ENCODE measurements at places on chromosomes 5 and 9.
A peak's percentile ranks its signal among the peaks of the same experiment; 100 is the strongest.

GRCh38 chr5:53820119-53820801 lies 259.8 kb downstream of the NDUFS4 start:
- no peak for DNase-seq

GRCh38 chr5:133918316-133918715 lies 50.1 kb downstream of the C5orf15 start:
- DNase-seq = no peak

DNA sequence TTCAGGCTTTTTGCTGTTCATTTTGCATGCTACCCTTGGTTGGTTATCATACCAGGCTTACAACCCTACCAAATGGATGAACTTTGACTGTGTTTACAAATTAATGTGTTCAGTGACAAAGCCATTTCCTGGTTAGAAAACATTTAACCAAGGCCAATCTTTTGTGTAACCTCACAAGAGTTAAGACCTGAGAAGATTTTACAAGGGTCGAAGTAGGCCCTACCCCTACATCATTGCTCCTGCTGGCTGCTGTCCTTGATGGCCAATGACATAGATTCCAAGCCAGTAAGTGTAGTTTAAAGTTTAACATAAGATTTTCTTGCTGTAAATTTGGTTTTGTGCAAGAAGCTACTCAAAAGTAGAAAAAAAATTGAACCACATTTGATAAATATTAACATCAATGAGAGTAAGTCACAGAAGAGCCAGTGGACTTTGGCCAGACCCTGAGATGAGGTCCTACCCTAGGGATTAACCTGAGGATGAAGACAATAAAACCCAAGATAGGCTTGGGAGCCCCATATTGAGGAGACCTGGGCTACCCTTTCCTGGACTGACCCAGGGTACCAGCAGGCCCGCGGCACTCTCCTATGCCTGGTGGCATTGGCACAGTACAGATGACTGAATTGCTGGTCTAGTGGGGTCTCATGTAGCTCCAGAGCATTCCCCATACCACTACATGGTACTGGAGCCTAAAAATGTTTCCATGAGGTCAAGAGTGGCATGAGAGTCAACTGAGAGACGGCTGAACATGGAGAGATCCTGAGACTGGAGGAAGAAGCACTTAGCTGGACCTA lies 8.3 kb downstream of the C1QTNF3 start:
- DNase-seq = no peak

DNA sequence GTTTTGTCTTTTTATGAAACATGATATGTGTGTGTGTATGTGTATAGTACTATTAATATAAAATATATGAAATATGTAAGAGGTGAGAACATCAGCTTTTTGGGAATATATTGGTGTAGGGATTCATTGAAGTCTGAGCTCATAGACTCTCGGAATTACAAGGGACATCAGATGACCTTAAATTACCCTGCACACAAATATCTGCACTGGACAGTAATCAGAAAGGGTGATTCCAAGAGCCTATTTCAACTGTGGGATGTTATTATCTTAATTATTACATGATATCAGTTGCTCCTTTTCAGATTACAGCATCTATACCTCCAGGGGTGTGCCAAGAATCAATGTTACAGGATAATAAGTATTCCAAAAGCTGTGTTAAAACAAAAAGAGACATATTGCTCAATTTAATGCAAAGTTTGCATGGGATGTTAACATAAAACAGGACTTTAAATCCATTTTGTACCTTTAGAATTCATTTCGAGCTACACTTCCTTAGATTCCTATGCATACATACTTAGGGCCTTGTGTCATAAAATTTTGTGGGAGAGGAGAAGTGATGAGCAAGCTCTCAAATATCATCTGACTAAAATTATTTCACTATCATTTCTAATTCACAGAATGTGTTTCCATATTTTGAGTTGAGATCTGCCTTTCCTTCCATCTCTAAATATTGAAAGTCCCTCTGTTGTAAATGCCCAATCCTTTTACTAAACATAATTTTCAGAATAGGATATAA lies 365.2 kb downstream of the BRINP1 start:
- no peak for DNase-seq

GRCh38 chr5:138668451-138669380 lies 84.5 kb upstream of the CTNNA1 start:
- DNase-seq = peak; percentile 52

DNA sequence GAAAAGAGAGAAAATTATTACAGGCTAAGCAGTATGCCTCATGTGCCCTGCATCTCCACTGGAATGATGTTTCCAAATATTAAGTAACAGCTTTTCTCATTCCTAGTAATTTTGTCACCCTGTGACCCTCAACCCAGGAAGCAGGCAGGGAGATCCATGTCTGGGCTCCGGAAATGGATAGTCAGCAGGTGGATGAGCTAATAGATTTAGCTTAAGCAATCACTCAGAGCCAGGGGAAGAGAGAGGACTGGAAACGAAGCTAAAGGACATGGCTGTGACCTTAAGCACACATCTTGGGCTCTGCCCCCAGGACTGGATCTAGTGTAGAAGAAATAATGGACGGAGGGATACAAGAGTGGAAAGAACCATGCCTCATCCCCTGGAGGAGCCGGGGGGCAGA lies 89.5 kb downstream of the ARSB start:
- no peak for DNase-seq

GRCh38 chr9:126956917-126957686 lies 42.5 kb downstream of the RALGPS1 start:
- no peak for DNase-seq

GRCh38 chr9:684054-684890 lies 157.2 kb upstream of the DMRT1 start:
- no peak for DNase-seq

DNA sequence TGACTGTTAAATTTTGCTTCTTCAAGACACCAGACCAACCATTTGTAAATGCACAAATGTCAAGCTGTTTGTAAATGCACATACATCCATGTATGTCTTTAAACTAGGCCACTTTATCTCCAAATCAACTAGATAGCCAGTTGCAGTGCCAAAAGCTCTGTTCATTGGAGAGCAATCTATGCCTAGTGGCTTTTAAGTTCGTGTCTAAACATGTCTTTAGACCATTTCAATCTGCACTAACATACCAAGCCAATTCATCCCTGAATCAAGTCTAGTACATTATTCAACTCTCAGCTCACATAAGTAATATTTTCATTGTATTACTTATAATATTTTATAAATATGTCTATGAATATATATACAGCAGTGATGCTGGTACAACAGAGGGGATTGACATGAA lies 985.9 kb downstream of the CDH18 start:
- DNase-seq = no peak

DNA sequence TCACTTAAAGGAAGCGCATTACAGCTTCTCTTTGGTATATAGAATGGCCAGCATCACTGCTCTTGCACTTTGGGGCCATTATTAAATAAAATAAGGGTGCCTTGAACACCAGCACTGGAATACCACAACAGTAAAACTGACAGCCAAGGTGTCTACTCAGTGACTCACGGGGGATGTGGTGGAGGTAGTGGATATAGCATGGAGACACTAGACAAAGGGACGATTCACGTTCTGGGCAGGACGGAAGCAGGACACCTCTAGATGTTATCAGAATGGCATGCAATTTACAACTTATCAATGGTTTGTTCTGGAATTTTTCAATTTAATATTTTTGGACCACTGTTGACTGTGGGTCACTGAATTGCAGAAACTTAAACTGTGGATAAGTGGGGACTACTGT lies 32.9 kb upstream of the PDE8B start:
- DNase-seq = no peak

- no peak for DNase-seq
Observed at GRCh38 chr9:97406620-97407177, 5.2 kb upstream of the TDRD7 start.

GRCh38 chr5:55816342-55816741 lies 34.8 kb upstream of the IL31RA start:
- DNase-seq = no peak

- DNase-seq = no peak
Observed at GRCh38 chr9:34321451-34321850, 7.6 kb downstream of the KIF24 start.

DNA sequence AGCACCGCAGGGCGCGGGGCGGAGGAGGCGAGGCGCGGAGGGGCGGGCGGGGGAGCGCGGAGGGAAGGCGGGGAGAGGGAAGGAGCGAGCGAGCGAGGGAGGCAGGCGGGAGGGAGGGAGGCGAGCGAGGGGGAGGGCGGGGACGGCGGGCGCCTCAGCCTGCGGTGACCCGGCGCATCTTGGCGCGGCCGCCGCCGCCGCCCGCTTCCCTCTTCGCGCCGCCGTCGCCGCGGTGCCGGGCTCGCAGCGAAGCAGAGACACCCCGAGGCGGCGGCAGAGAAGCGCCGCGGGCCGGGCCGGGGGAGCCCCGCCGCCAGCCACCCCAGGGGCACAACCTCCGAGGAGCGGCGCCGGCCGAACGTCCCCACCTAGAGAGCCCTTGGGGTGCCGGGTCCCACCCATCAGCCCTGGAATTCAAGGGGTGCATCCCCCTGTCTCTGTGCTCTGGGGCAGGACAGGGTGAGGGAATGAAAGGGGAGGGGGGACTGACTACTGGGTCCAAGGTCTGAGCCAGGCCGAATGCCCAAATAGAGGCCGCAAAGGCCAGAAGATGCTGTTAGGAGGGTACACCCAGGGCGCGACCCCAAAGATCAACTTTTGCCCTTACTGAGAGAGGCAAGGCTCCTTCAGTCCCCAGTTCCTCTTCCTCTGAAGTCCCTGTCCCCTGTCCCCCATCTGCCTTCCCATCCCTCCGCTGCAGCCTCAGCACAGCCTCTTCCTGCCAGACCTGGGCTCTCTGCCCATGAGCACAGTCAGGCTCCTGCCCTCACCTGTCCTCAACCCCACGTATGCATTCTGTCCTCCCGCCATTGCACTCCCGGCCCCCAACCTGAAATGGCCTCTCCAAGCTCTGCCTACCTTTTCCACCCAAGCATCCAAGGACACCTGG lies at the start of gene ADAMTS2:
ADAMTS2 (minus strand) TSS at position 29 of the 889 bp plus-strand sequence. CDS start 133 bp downstream, outside the sequence.
- DNase-seq = peak; percentile 22

GRCh38 chr9:131008563-131008908 lies 438 bp upstream of the LAMC3 start:
- no peak for DNase-seq

GRCh38 chr9:33249087-33249658 lies 9.2 kb downstream of the SPINK4 start:
- no peak for DNase-seq

GRCh38 chr9:4890242-4890641 lies 94.8 kb upstream of the JAK2 start:
- no peak for DNase-seq

DNA sequence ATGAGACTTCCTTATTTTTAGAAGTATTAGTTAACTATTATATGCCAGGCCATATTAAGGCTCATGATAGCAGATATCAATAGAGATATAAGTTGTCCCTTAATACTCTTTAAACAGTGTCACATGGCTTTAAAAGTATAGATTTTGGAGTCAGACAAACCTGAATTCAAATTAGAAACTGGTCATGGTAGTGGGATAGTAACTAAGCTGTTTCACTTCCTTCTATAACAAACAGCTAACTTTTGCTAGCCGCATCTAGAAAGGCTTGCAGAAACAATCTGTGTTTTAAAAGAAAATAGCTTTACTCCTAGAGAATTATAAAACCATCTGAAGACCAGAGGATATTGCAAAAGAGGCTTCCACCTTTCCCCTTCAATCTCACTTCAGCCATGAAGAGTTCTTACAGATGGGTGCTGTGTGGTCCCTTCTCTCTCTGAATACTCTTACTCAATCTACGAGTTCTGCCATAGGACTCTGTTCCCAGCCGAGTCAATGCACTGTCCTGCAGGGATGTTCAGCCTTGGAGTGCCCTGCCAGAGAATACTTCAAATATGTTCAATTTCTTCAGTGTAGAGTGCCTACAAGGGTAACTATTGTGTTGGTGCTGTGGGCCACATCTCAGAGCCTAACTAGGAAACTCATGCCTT lies 810.2 kb downstream of the EFNA5 start:
- no peak for DNase-seq

GRCh38 chr9:113446323-113446740 lies 17.2 kb upstream of the RGS3 start:
- peak; percentile 22 for DNase-seq

DNA sequence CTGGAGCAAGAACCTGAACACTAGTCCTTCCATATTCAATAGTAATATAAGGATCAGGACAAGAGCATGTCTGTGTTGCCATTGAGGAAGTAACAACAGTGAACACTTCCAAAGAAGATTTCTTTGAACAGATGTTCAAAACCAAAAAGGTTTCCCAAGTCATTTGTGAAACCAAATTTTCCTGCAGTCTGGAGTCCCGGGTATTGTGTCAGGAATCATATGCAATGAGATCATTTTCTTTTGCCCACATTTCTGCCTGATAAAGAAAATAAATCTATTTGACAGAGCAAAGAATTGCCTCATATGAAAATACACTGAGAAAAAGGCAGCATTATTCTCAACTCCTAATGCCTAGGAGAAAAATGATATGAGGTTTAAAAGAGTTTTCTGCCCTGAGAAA lies 151.7 kb downstream of the SNX18 start:
- DNase-seq = no peak

DNA sequence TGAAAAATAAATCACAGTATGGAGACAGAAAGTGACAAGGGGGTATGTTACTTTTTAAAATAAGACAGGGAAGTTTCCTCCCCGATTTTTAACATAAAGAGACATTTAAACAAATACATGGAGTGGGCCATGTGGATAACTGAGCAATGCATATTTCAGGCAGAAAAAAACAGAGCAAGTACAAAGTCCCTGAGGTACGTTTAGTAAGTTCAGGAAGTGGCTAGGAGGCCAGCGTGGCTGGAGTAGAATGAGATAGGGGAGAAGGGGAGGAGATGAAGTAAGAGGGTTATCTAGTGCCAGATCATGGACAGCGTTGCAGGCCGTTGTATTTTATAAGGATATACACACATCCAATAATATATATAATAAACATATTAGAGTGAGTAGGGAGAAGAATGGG lies 84.2 kb upstream of the ELL2 start:
- DNase-seq = no peak

- DNase-seq = no peak
Observed at GRCh38 chr5:113634957-113635356, 121.5 kb downstream of the YTHDC2 start.

DNA sequence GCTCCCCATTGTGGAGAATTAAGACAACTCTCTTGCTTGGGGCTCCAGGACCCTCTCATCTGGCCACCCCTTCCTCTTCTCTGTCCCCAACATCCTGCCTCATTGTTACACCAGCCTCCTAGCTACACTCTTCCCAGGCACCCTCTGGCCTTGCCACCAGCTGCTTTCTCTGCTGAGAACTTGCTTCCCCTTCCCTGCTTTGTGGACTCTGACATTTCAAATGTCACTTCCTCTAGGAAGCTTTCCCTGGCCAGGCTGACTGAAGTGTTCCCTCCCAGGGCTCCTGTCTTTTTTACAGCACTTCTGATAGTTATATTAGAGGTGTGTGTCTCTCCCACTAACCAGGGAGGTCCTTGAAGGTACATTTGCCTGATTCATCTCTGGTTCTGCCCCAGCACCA lies 194.0 kb upstream of the KLF4 start:
- no peak for DNase-seq

- no peak for DNase-seq
Observed at GRCh38 chr9:126842977-126843799, 17.3 kb upstream of the ZBTB34 start.

DNA sequence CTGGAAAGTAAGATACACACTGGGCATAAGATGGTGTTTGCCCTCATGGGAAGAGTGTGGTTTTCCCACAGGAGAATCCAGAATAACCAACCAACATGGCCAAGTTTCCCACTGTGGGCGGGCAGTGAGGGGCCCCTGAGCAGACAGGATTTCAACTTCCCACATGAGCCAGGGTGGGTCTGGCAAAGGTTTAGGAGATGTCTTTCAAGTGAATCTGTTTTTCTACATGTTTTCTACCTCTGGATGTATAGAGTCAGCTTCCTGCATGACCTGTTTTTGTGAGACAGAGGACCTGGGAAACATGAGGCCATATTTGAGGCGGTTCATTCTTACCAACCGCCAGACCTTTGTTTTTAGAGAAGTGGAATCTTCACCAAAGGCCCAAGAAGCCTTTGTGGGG lies 100.5 kb downstream of the TLE4 start:
- DNase-seq = no peak

Measured in activated naive CD4-positive, alpha-beta T cell treated with anti-CD3 and anti-CD28 coated beads for 36 hours (primary cell).